Stimulated activated naive CD8-positive, alpha-beta T cell treated with anti-CD3 and anti-CD28 coated beads, Interleukin-15, amount 100 ng/mL, for 72 hours (primary cell): ENCODE measurements at places on chromosomes 11 and 22.

- DNase-seq: no peak
These were observed 39.7 kb downstream of the USP35 start for GRCh38 chr11:78228467-78228866.

- DNase-seq: no peak
These were observed 18.8 kb downstream of the PRPF19 start for GRCh38 chr11:60887556-60887955.

- DNase-seq: no peak
These were observed 573.9 kb upstream of the CADM1 start for GRCh38 chr11:116078101-116078591.

DNA sequence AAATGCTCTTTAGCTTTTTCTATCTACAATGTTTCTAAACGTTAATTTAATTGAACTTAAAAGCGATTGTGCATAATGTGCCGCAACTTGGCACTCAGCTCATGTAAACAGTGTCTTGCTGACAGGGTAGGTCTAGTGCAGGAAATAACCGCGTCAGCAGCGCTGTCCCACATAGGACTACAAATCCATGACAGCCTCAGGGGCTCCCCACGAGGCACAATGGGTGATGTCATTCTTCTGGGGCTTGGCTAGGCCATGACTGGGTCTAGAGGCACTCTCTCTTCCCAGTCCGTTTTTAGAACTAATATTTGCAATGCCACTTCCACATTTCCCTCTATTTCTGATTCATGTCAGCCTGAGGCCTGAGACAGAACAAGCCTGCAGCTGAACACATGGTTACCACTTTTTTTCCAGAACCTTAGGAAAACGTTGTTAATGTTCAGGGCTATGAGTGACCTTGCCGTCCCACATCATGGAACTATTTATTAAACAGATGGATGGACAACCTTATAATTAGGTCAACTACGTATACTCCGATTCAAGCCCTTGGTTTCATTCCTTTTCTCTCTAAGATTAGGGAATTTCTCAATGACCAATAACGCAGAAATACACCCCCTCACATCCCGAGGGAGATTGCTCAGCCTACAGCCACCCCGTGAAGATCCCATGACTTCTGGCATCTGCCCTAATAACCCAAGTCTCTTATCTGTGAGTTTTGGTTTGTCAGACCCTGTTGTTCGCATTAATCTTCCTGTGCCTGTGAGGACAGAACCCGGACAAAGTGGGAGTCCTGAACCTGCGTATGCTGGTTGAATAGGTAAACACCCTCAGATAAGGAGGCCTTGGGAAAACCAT, 19.4 kb upstream of the SNX32 start:
- no peak for DNase-seq

DNA sequence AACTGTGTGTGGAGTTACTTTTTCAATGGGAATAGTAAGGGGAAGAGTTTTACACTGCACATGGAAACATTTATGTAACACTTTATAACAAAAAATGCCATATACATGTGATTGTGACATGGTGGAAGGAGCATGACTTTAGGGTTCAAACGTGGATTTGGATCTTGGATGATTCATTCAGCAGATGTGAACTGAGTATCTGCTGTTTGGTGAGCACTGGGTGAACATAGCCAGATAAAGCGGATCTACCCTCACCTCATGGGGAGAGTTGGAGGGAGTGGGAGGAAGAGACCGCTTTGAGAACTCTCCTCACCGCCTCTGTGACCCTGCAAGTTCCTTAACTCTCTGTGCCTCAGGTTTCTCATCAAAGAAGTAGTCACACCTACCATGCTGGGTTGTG, 3.1 kb downstream of the NAA40 start:
- DNase-seq: no peak

DNA sequence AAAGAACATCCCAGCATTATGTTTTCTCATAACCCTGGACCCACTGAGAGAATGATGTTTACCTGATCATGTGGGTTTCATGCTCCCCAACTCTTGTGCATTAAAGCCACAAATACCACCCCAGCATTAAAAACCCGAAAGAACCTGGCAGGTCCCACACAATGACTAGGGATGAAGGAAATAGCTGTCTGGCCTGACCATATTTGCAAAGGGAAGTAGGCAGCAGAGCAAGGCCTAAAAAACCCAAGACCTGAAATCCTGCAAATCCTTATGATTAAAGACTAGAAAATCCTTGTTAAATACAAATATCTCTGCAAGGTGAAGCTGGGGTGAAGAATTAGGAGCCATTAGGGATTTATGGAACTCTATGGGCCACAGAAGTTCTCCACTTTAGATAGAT, 23.7 kb downstream of the PAK1 start:
- no peak for DNase-seq
